ENCODE measurements at places on chromosomes 11 and 22.

GRCh38 chr11:130915603-130916237, 559 bp downstream of the SNX19 start:
- DNase-seq: no peak

DNA sequence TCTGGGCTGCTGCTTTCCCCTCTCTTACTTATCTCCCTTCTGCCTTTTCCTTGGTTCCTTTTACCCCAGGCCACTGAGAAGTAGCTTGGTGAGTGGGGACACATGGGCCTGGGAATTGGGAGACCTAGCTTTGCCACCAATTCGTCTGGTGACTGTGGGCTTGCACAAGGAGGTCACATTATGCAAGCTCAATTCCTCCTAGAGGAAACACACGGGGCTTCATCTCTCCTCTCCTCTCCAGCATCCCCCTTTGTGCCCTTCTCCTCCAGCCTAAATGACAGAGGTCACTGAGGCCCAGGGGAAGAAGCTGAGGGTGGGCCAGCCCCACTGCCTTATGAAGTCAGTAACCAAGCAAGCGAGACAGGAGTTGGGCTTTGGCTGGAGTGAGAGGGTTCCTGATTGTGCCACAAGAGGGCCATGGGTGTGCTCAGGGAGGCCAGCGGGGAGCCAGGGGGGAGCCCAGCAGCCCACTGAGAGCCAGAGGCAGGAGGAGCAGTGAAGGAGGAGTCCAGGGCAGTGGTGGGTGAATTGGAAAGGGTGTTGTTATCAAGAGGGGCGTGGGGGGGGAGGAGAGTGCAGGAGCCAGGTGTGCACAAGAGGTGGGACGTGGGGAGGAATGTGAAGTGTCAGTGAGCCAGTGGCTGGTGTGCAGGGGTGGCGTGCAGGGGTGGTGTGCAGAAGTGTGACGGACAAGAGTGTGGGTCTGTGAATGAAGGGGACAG, 2.0 kb downstream of the CLCF1 start:
- no peak for DNase-seq

GRCh38 chr11:72379384-72380131, 54.8 kb downstream of the CLPB start:
- DNase-seq: no peak

DNA sequence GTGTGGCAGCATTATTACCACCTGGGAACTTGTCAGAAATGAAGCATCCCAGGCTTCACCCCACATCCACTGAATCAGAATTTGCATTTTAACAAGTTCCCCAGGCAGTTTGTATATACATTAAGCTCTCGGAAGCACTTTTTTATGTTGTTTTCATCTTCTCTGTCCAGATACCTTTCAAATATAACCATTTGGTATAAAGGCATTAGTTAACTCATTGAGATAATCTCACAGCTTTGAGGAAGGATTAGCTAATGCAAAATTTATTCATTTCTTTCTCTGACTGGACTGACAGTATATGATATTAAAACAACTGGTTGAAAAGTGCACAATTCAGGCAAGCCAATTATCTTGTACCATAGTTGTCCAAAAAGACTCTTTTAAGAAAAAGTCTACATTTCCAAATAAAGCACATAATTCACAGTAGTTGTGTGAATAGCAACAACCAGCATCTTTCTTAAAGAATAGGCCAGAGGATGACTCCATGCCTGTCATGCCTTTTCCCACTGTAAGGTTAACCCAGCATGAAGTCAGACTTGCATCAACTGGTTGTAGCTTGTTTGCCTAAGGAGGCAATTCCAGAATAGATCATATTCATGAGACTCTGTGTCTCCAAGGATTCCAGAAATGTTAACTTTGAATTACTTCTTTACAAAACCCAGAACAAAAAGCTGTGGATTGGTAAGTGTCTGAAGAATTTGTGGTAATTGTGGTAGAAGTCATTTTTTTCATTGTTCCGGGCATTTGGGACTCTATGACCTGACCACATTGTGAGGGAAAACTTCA, 254.3 kb upstream of the SESN3 start:
- DNase-seq: no peak

GRCh38 chr11:8828046-8828445, 82.9 kb upstream of the AKIP1 start:
- no peak for DNase-seq

- no peak for DNase-seq
These were observed 66.7 kb upstream of the DBX1 start for GRCh38 chr11:20226933-20227332.

GRCh38 chr11:26806219-26806618, 84.4 kb upstream of the SLC5A12 start:
- no peak for DNase-seq

- no peak for DNase-seq
These were observed 30.7 kb downstream of the FAM168A start for GRCh38 chr11:73566977-73567755.

GRCh38 chr11:560305-561147, at the start of the genes LMNTD2 and RASSF7:
TSS of gene LMNTD2 (minus strand) at chr11:560738. CDS start at chr11:560716, 22 bp downstream.
TSS of gene RASSF7 (plus strand) at chr11:560970. CDS start at chr11:561769, 799 bp downstream.
- peak; percentile 53 for DNase-seq

GRCh38 chr11:2100361-2101170, 38.6 kb downstream of the IGF2 start:
- no peak for DNase-seq
